ENCODE measurements at places on chromosomes 6 and 20.

DNA sequence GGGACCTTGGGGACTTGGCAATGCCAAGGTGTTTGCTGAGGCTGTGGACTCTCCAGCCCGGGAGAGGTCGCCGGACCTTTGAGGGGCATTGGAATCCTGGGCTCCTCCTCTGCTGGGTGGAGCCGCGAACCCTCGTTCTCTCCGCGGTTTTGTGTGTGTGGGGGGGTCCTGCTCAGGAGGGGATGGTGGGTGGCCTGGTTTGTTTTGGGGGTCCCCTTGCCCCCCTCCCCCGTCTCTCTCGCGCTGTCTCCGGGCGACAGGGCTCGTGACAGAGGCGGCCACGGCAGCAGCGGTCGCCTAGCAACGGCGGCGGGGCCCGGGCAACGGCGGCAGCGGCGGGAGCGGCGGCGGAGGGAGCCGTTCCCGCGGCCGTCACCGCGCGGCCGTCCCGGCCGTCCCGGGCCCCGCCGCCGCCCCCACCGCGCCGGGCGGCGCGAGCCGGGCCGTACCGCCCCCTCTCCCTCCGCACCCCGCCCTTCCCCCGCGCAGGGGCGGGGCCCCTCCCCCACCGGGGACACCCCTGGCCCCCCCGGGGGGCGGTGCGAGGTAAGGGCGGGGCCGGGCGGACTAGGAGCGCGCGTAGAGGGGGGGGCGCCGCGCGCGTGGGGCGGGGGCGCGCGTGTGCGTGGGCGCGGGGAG, 7.8 kb downstream of the SYNGAP1 start:
- no peak for DNase-seq

GRCh38 chr6:139742671-139743070, 368.2 kb upstream of the CITED2 start:
- DNase-seq: no peak

DNA sequence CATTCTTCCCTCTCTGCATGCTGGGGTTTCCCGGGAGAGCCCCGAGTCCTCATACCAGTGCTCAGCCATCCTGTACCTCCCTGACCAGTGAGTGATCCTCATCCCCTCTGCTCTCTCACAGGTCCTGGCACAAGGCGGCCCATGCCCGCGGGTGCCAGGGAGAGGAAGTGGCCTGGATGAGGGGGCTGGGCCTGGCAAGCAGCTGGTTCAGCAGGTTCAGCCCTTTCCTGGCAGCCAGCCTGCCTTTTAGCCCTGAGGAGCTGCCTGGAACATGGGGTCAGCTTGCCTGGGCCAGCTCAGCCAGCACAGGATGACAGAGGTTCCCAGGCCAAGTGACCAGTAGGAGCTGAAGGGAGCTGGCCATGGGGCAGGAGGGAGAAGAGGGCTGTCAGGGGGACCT, 10.9 kb downstream of the MOCS1 start:
- no peak for DNase-seq

GRCh38 chr20:50799890-50800550, 5.2 kb downstream of the BCAS4 start:
- no peak for DNase-seq

GRCh38 chr6:4256969-4257368, 121.6 kb upstream of the ECI2 start:
- DNase-seq: no peak

DNA sequence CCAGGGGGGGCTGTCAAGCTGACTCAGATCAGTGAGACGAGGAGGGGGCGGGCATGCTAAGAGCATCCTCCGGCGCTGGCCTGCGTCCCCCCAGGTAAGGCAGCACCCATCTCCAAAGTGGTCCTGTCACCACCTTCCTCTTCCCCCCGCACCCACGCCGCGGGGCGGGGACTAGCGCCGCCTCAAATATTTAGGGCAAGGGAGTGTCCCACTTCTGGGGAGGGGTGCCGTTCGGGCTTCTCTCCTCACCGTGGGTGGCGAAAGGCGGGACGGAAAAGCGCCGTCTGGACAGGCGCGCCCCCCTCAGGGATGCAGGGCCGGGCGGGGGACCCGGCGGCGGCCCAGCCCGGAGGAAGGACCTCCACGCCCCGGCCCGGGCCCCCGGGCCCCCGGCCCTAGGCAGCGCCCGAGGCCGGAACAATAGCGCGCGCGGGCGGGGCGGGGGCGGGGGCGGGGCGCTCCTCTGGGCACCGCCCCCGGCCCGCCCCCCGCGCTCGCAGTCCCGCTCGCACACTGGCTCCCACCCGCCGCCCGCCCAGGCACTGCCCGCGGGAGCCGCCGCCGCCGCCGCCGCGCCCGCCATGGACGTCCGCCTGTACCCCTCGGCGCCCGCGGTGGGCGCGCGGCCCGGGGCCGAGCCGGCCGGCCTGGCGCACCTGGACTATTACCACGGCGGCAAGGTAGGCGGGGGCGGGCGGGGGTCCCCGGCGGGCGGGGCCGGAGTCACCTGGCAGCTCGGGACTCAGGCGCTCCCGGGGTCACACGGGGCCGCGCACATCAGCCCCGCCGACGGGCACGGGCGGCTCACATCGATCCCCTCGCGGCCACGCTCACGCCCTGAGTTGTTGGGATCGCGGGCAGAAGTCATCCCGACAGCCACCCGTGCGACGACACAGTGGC, at the start of gene TOX2:
Gene TOX2, plus strand, starts transcription at position 542 of the 900 bp plus-strand sequence. Its CDS starts 40 bp downstream, at position 582.
- peak; percentile 41 for DNase-seq

GRCh38 chr6:164398647-164399046, 910.8 kb downstream of the C6orf118 start:
- DNase-seq: peak; percentile 7

- no peak for DNase-seq
Observed at GRCh38 chr20:63497946-63498935, 642 bp downstream of the EEF1A2 start.

GRCh38 chr20:60986506-60987156, 265.4 kb upstream of the CDH4 start:
- DNase-seq: no peak

GRCh38 chr20:59718751-59719150, 114.4 kb downstream of the PHACTR3 start:
- DNase-seq: no peak

- no peak for DNase-seq
Observed at GRCh38 chr20:48603819-48604405, 223.9 kb downstream of the PREX1 start.

DNA sequence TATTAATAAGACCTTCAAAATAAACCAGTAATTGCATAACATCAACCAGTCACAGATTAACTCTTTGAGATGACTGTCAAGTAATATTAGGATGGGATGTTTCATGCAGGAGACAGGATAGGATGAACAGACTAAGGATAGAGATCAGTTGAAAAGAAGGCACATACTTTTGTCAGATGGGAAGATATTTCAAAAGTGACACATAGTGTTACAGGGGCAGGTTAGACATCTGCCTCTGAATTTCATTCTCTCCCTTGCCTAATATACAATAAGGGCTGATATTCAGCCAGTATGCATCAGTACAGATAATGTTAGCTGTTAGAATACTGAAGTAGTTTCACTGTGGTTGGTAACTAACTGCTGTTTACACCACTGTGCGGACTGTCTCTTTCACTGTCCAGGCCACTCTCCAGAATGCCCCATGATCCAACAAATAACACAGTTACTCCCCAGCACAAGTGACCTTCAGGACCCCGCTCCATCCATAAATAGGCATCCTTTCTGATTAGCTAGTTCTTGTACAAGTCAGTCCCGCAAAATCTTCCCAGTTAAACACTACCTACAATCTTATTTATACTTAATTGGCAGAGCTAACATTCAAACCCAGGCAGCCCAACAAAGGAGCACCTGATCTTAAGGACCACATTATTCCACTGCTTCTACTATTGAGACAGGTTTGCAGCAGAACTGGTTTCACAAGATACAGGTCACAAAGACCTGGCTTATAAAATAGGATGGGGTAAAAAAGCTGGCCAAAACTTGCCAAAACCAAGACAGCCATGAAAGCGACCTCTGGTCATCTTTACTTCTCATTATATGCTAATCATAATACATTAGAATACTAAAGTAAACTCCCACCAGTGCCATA, 21.9 kb upstream of the PLN start:
- DNase-seq: no peak

GRCh38 chr6:6781172-6781872, 192.8 kb downstream of the LY86 start:
- peak; percentile 58 for DNase-seq

- no peak for DNase-seq
Observed at GRCh38 chr6:109058620-109059019, 36.0 kb downstream of the SESN1 start.
